Common myeloid progenitor, CD34-positive (primary cell): ENCODE measurements at places on chromosomes 16 and 17.
A peak's percentile ranks its signal among the peaks of the same experiment; 100 is the strongest.

GRCh38 chr17:36752096-36752888 is 150.9 kb downstream of the MRM1 start:
- DNase-seq = no peak

DNA sequence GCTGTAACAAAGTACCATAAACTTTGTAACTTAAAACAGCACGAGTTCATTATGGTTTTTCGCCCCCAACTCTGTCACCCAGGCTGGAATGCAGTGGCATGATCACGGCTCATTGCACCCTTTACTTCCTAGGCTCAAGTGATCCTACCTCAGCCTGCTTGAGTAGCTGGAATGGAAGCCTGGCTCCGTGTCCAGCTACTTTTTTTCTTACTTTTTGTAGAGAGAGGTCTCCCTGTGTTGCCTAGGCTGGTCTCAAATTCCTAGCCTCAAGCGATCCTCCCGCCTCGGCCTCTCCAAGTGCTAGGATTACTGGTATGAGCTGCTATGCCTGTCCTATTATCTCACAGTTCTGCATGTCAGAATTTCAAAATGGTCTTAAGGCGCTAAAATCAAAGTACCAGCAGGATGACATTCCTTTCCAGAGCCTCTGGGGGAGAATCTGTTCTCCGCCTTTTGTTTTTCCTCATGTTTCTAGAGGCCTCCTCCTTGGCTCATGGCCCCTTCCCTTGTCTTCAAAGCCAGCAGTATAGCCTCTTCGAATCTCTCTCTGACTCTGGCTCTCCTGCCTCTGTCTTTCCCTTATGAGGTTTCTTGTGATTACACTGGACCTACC is 10.1 kb upstream of the PRM1 start:
- no peak for DNase-seq

- no peak for DNase-seq
These were observed 28.3 kb upstream of the TMEM97 start for GRCh38 chr17:28290703-28291102.

DNA sequence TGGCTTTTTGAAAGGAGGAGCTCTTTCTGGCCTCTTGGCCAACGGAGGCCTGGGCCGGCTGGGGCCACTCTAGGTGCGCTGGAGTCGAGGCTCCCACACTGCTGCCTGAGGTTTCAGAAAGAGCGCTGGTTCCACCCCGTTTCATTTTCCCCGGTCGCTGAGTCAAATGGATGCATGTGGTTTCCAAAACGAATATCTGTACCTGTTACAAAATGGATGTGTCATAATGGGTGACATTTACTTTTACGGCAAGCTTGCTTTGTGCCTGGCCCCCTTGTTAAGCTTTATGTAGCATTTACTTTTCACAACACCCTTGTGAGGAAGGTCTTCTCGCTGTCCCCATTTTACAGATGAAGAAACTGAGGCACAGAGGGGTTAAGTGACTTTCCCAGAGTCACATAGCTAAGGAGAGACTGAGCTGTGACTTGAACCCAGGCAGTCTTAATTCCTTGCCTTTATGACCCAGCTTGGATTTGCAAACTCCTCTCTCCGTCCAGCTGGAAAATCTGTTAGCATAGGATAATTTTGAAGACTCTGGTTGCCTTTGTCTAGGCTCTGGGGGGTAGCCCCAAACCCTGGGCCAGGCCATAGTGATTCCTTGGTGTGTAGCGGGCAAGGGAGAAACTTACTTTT is 10.6 kb downstream of the KSR1 start:
- peak; percentile 80 for DNase-seq

DNA sequence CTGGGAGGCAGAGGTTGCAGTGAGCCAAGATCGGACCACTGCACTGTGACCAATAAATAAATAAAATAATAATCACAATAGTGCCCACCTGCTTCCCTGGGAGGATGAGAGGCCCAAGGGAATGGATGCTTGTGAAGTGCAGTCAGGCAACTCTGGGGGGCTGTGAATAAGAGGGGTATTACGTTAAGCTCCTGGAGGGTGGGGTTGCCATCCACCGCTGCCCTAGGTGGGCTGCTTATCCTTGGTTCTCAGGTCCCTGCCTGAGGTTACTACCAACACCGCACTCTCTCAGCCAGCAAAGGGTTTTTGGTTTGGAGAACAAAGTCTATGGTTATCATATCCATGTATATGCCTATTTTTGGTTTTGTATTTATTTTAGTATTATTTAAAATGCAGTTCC is 48.6 kb upstream of the CBFA2T3 start:
- DNase-seq = no peak

GRCh38 chr17:64028874-64029464 is 8.5 kb upstream of the ICAM2 start:
- peak; percentile 83 for DNase-seq

GRCh38 chr16:27238591-27238990 is 30.0 kb downstream of the NSMCE1 start:
- DNase-seq = no peak

GRCh38 chr17:80923211-80924110 is 68.2 kb upstream of the CHMP6 start:
- no peak for DNase-seq

- DNase-seq = no peak
These were observed 318 bp upstream of the RBL2 start for GRCh38 chr16:53433930-53434376.

GRCh38 chr16:87374313-87374712 is 9.3 kb downstream of the FBXO31 start:
- DNase-seq = no peak

GRCh38 chr17:82858376-82859126 is 18.7 kb upstream of the ZNF750 start:
- no peak for DNase-seq

DNA sequence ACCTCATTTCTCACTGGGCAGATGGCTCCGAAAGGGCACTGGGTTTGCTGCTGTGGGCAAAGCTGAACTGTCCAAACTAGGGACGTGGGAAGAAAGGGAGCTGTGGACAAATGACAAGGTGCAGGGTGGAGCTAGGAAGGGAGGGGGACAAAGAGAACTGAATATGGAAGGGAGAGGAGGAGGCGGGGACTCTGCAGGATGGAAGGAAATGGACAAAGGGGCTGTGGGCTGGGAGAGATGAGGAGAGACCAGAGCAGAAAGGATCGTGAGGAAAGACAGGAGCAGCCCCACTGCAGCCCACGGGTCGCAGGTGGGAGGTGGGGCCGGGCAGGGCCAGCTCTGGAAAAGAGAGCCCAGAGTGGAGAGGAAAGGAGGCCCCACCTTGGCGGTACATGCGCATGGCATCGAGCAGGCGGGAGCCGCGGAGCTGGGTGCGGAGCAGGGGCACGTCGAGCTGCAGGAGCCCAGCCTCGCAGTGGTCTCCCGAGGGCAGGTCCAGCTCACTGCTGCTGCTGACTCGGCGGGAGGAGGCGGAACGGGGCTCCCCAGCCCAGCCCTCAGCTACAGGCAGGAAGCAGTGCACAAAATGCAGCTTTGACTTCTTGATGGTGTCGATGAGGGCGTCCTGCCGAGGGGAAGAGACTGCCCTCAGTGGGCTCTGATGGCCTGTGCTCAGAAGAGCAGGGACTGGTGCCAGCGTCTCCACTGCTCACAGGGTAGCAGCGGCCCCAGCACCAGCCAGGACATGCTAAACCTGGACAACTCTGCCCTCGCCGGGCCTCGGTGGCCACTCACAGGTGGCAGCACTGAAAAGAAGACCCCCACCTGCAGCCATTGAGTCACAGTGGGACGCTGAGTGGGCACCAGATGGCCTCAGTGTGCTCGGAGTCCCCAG is 66.8 kb downstream of the PIPOX start:
- DNase-seq = no peak

GRCh38 chr16:27228621-27229501 is 25.5 kb downstream of the KDM8 start:
- DNase-seq = no peak

DNA sequence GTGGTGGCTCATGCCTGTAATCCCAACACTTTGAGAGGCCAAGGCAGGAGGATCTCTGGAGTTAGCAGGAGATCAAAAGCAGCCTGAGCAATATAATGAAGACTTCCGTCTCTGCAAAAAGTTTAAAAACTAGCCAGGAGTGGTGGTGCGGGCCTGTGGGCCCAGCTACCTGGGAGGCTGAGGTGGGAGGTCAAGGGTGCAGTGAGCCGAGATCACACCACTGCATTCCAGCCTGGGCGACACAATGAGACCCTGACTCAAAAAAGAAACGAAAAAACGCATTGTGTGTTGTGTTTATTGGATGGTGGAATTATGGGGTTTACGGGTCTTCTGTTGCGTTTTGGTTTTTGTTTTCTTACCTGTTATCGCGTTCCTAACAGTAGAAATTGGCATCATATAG is 863 bp upstream of the DDX19A start:
- no peak for DNase-seq

- no peak for DNase-seq
These were observed 6.8 kb downstream of the ZNF771 start for GRCh38 chr16:30414159-30414558.

DNA sequence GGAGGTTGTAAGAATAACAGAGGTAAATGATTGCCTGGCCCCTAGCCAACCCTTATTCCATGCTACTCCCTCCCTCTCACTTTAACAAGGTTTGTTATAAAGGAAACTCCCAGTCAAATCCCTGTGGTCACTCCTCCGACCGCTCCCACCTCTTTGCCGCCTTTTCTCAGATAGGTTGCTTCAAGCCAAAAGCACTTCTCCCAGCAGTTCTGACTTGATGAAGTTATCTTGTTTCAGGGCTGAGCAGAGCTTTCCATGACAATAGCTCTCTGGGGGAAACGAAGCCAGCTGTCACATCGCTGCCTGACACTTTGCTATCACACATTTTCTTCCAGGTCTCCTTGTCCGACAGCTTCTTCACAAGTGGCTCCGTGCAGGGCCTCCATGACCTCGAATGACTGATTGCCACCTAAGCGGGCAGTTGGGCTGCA is 278.6 kb downstream of the HAPSTR1 start:
- DNase-seq = no peak

- no peak for DNase-seq
These were observed 61.1 kb downstream of the SLC5A11 start for GRCh38 chr16:24906901-24907300.

DNA sequence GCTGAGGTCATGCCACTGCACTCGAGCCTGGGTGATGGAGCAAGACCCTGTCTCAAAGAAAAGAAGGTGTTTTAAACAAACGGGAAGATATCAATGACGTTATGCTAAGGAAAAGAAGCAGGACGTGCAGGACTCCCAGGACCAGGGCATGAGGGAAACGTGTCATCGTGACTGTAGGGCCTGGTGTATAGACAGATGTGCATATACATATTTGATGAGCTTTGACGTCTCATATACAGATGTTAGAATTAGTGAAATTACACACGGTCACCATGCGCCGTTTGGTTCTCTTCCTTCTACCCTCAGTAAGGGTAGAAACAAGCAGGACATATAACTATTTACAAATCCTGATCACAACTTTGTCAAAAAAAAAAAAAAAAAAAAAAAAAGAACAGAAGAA is 17.6 kb upstream of the PVALEF start:
- DNase-seq = no peak
